ENCODE measurements at places on chromosomes 11 and 22.

DNA sequence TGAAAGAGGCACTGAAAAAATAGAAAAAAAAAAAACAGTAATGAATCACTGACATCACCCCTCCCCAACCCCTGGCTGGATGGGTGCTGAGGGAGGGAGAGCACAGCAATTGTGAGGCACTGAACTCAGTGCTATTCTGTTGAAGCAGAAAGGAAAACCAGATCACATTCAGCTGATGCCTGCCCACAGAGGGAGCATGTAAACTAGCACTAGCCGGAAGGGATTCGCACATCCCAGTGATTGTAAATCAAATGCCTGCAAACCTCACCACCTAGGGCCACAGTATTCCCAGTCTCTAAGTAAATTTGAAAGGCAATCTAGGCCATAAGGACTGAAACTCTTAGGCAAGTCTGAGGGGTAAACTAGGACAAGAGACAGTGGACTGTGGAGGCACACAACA is 772.0 kb upstream of the CCDC179 start:
- no peak for DNase-seq

DNA sequence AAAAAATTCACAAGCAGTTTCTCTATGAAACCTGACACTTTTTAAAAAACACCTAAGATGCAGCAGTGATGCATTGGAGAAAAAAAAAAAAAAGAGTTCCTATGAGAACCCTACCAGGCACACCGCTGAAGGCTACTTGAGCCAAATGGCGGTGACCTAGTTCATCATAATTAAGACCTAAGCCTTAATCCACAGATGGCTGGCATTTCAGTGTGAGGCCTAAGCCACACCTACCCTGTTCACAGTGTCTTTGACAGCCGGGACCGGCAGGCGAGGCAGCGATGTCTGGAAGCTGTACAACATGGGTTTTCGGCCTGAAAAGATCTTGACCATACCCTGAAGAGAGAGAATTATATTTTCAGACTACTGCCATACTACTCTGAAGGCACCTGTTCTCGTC is 38.0 kb downstream of the CPT1A start:
- no peak for DNase-seq

DNA sequence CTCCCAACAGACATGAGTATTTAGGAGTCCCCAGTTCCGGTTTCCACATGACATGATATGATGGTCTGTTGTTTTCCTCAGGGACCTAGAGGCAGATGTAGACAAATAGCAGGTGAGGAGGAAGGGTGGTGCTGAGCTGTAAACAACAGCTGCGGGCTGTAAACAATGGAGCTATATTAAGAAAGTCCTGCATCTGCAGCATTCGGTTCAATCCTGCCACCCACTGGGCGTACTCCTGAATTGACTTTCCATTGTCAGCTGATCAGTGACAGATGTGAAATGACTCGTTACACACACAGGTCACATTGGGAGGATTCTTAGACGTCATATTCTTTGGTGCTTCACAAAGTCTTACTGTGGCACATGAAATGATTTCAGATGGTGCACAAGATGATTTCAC is 26.8 kb upstream of the RAG1 start:
- DNase-seq = no peak

DNA sequence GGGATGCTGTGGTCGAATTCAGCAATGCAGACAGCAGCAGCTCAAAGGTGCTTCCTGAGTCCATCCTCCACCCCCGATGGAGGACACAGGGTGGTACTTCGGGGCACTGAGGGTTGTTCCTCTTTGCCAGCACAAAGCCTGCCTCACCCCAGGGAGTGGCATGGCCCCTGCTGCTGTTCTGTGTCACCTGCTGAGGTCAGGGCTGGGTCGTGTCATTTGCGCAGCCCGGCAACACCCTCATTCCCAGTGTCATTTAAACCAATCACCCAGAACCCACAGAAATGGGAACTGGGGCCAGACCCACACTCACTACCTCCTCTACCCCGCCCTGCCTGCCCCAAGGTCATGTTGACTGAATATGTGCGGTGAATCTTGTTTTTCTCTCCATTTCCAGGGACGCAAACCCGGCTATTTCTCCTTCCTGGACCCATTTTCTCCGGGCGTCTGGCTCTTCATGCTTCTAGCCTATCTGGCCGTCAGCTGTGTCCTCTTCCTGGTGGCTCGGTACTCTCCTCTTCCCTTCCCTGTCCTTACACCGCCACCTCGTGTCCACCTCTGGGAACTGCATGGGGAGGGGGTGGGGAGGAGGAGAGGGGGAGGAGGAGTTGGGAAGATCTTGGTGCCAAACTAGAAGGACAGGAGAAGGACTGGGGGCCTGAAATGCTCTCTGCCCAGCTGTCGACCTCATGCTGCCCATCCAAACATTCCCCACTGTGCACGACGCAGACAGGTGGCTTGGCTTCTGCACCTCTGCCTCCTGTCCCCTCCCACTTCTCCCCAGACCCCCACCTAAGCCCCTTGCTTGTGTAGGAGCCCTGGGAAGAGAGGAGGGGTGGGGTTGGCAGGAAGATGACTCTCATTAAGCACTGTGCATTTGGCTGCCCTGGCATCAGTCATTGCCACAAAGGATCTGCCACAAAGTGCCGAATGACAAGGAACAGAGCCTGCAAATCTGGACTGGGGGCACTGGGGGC is 71.2 kb upstream of the TBCEL start:
- peak; percentile 75 for DNase-seq

Measured in NCI-H2029 (cell line).